ENCODE measurements at places on chromosomes 16 and 17.

- DNase-seq = no peak
These were observed 6.0 kb upstream of the TLCD3A start for GRCh38 chr17:726271-726919.

GRCh38 chr17:21199856-21200255, 14.1 kb downstream of the TMEM11 start:
- DNase-seq = no peak

GRCh38 chr16:57239107-57239506, 6.0 kb upstream of the ARL2BP start:
- no peak for DNase-seq

- no peak for DNase-seq
These were observed 14.6 kb upstream of the TMEM92 start for GRCh38 chr17:50259477-50260324.

GRCh38 chr16:85151603-85152413, 39.5 kb upstream of the CIBAR2 start:
- DNase-seq = no peak

GRCh38 chr17:19456016-19456927, 45.2 kb downstream of the RNF112 start:
- DNase-seq = no peak

- DNase-seq = no peak
These were observed 80.6 kb upstream of the LGALS9 start for GRCh38 chr17:27550291-27550930.

DNA sequence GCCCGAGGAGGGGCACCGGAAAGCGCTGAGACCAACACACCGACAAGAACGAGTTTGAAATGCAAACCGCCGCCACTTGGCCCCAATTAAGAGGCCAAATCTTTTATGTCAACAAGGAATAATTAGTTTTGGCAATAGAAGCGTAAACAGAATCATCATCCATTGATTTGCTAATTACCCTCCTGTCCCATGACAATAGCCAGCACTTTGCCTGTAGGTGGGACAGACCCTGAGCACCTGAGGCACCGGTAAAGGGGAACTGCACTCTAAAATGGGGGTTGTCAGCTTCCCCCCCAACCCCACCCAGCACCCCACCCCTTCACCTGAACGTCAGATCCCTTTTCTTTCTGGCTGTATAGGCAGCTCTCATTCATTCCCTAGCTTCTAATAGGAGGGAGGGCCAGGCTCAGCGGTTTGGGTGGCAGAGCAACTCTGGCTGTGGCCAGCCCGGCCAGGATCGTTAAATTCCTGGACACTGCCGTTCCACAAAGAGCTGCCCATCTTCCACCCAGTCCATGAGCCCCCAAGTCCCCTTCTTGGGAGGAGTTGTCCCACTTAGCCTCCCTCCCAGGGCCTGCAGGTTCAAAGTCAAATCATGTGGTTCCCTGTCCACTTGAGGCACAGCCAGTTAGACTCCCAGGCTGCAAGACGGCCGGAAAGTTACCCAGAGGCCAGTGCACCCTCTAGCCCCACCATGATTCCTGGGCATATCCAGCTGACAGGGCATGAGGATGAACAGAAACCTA, 45.8 kb downstream of the WNT3 start:
- DNase-seq = no peak

- no peak for DNase-seq
These were observed 52.5 kb upstream of the WSB1 start for GRCh38 chr17:27241346-27241946.

GRCh38 chr16:65068151-65068740, 53.6 kb downstream of the CDH11 start:
- DNase-seq = no peak

DNA sequence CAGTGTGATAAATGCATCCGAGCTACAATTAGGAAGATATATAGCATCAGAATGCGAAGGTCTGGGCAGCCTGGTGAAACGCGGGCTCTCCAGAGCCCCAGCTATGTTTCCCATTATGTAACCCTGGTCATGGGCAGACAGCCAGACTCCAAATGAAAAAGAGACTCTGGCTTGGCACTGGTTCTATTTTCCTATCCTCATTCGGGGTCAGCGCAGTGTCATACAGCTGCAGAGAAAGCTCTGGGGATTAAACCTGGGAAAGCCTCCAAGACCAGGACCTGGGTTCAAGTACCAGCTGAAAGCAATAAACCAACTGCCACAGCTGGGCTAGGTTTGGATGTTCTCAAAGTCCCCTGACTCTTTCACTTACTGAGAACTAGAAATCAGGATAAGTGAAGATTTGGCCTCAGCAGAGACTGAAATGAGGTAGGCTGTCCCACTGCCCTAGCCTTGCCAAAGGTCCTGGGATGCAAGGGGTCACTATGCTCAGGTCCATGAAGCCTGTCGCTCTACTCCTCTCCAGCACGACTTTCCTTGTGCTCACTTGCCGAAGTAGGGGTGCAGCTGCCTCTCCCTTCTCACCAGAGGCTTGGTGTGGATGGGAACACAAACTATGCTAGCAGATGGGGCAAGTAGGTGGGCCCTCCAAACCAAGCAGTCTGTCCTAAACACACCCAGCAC, 123.8 kb downstream of the SMG6 start:
- DNase-seq = no peak

- no peak for DNase-seq
These were observed 67.7 kb downstream of the CYLD start for GRCh38 chr16:50809561-50809960.

DNA sequence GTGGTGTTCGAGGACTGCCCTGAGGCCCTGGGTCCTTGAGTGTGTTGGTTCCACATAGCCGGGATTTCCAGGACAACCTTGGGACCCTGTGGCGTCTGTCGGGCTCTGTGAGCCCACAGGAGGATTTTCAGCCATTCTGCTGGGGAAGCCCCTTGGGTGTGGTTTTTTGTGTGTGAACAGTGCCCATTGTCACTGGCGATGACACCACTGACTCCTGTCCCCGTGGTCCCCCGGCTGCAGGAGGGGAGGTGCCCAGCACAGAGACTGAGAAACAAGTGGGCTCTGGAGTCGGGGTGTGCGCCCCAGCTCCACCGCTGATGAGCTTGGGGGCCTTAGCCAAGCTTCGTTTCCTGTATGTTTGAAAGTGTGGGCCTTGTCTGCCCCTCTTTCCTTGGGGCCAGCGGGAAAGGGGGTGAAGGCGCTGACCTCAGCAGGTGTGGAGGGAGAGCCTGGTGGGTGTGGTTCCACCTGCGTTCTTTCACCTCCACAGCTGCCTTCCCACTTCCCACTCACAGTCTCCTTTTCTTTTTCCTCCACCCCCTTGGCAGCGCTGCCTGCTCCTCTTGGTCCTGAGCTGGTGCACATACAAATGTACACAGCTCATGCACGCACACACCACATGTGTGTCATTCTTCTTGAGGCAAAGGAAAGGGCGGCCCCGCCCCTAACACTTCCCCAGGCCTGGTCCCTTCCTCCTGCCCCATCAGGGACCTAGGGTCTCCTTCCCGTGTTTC, 16.1 kb downstream of the MGRN1 start:
- no peak for DNase-seq

DNA sequence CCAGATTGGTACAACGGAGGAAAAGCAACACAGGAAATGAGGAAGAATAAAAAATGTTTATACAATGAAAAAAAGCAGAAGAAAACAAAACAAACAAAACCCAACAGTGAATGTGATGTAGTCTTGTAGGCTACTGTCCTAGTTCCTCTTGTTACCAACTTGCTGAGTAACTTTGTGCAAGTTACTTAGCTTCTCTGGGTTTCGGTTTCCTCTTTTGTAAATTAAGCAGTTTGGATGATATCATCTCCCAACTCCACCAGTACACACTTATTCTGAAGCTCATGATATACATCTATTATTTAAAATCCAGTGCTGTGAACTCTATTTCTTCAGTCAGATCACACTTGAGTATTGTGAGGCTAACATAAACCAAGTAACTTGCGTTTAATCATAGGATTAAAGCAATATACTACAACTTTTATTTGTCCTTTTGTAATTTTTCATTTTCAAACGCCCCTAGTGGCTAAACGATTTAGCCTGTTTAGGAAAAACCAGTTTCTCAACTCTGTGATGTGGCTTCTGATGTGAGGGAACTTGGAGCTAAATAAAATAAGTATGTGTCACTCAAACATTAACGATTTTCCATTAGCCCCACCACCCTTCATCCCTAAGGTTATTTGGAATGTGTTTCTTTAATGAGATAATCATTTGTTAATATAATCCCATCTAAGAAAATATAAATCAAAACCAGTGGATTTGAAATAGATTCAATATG, 1.4 kb upstream of the UNK start:
- no peak for DNase-seq

DNA sequence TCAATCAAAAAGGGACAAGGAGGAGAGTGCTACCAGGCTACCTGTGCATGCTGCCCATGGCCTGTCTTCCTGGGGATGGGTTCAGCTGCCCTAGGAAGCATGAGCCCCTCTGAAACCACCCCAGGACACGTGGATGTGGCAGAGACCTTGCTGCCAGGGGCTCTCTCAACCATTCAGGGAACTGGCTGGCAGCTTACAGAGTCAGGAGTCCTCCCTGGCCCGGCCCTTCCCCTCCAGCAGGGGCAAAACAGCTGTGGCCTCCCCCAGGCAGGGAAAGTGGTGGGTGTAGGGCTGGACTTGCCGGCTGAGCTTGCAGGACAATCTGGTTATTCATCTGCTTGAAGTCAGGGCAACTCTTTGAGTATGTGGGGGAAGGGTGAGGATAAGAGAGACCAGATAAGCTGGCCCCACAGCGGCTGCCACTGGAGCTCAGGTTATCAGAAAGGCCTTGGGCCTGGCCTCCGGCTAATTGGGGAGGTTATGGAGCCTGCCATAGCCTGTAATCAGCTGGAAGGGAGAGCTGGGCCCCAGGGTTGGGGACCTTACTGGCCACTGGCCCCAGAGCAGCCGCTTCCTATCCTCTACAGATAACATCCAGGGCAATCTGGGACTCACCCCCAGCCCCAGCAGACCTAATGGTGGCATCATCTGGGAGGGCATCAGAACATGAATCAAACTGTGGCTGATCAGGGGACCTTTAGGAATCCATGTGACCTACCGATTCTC, 5.6 kb upstream of the TBX2 start:
- no peak for DNase-seq

- DNase-seq = no peak
These were observed 10.2 kb downstream of the CFAP20 start for GRCh38 chr16:58118801-58119508.

- no peak for DNase-seq
These were observed 161.8 kb upstream of the KCNJ16 start for GRCh38 chr17:69913216-69913615.

DNA sequence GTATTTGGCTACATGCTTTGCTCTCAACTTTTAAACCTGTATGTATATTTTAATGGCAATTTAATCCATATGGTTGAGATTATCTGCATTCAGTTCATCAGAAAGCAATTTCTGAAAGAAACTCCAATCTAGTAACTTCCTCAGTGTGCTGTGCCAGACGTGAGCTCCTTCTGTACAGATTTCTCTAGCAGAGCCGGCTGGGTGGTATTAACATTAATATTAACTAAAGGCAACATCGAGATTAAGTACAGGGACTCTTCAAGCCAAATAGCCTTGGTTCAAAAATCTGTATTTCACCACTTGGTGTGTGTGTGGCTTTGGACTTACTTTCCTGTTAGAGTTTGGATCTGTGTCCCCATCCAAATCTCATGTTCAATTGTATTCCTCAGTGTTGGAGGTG, 55.5 kb upstream of the NUDT7 start:
- DNase-seq = no peak

DNA sequence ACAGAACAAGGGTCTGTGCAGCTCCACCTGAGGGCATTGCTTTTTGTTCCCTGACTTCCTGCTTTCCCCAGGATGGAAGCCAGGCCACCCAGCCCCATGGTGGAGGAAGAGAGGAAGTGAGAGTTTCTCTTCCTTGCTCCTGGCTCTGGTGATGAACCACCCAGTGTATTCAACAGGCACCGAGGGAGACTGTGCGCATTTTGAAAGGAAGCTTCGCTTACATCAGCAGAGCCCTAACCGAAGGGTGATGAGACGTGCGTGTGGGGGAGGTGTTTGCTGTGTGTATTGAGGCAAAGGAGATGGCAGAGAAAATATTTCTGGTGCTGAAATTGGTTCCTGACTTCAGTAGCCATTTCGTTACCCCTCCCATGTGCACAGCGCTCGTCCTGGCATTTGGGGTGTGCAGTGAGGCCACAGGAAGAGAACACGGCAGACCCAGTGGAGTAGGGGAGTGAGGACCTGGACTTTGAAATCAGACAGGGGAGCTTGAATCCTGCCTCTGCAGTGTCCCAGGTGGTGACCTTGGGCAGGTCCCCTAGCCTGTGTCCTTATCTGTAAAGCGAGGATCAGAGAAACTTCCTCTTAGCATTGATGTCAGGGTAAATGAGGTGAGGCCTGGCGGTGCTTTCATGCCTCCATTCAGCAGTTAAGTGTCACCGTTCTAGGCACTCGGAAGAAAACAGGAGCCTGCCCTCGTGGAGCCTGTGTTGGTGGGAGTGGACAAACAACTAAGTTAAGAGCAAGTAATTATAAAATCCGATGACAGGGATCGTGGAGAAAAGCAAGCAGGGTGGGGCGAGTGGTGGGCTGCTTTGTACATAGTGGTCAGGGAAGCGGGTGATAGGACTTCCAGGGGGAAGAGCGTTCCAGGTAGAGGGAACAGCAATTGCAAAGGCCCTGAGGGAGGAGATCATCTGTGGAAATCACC, 7.4 kb downstream of the CMIP start:
- DNase-seq = no peak

- no peak for DNase-seq
These were observed 2.8 kb upstream of the PRKAR1A start for GRCh38 chr17:68509141-68510057.

- DNase-seq = no peak
These were observed 25.7 kb upstream of the ENDOV start for GRCh38 chr17:80389011-80389995.

DNA sequence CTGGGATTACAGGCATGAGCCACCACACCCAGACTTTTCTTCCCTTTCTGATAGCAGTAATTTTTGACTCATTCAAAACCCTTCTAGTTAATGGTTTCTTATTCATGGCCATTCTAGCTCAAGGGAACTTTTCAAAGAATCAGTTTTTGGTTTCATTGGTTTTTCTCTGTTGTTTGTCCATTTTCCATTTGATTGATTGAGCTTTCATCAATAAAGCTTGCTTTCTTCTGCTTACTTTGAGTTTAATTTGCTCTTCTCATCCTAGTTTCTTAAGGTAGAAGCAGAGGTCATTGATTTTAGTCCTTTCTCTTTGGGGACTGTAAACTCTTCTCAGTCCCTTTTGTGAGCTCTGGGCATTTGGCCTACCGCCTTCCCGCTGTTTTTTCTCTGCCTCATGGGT, 82.0 kb upstream of the CHMP6 start:
- no peak for DNase-seq

- DNase-seq = no peak
These were observed 22.8 kb downstream of the ZNF423 start for GRCh38 chr16:49833085-49833484.

DNA sequence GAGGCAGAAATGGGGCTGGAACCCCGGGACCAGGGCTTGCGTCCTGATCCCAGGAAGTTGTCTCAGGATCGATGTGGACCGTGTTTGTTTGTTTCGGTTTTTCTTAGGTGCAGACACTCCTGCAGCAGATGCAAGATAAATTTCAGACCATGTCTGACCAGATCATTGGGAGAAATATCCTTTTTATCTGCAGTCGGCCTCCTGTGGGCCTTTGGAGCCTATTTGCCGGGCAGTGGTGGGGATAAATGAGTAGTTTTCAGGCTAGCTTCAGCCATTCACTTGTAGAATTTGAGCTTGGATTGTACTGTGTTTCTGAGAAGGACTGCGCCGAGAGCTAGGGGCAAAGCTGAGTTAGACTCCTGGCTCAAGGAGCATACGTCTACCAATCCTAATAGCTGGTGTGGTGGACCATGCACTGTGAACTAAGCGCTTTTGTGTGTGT, 816 bp downstream of the HSBP1 start:
- DNase-seq = no peak
